ENCODE measurements at places on chromosomes 6 and 20.
A peak's percentile ranks its signal among the peaks of the same experiment; 100 is the strongest.

DNA sequence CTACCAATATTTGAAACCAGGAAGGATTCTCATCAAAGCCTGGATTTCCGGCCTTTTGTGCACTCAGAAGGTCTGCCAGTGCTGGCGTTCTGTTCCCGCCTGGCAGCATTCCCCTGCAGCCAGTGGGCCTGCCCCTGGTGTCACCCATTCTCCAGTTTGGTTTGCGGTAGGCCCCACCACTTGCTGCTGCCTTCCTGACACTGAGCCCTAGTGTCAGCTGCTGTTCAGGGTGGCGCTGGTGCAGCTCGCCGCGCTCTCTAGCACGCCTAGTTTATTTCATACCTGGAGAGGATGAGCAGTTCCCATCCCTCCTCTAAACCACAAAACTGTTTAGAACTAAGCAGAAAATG, 9.5 kb downstream of the NPEPL1 start:
- no peak for DNase-seq

GRCh38 chr6:25640446-25640845, 11.6 kb upstream of the SCGN start:
- no peak for DNase-seq

DNA sequence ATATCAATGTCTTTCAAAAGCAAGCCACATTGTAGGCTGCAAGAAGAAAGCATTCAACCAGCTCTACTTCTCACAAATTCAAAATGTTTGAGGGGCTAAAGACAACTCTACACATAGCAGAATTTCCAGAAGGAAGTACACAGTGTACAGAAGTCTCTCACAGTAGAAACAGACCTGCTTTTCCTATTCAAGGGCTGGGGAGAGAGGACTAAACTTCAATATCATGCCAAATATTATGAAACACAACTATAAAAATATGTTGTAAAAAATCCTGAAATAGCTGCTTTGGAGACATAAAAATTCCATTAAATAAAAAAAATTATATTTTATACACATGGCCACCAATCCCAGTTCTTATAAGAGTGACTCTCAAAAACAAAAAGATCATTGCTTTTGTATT, 70.8 kb upstream of the IPCEF1 start:
- DNase-seq, result no peak

- DNase-seq, result no peak
Observed at GRCh38 chr20:56595746-56596475, 33.2 kb upstream of the TFAP2C start.

DNA sequence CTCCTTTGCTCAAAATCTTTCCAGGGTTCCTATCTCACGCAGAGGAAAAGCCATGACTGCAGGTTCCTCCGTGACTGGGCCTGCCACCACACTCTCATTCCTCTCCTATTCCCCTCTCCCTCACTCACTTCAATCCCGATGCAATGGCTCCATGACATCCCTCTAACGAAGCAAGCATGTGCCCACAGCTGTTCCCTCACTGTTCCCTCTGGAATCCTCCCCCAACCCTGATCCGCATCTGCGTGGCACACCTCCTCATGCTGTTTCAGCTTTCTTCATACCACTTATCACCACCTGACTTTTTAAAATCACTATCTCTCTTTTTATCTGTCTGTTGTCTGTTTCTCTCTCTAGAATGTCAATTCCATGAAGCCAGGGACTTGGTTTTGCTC, 25.5 kb downstream of the ANGPT4 start:
- DNase-seq, result no peak

DNA sequence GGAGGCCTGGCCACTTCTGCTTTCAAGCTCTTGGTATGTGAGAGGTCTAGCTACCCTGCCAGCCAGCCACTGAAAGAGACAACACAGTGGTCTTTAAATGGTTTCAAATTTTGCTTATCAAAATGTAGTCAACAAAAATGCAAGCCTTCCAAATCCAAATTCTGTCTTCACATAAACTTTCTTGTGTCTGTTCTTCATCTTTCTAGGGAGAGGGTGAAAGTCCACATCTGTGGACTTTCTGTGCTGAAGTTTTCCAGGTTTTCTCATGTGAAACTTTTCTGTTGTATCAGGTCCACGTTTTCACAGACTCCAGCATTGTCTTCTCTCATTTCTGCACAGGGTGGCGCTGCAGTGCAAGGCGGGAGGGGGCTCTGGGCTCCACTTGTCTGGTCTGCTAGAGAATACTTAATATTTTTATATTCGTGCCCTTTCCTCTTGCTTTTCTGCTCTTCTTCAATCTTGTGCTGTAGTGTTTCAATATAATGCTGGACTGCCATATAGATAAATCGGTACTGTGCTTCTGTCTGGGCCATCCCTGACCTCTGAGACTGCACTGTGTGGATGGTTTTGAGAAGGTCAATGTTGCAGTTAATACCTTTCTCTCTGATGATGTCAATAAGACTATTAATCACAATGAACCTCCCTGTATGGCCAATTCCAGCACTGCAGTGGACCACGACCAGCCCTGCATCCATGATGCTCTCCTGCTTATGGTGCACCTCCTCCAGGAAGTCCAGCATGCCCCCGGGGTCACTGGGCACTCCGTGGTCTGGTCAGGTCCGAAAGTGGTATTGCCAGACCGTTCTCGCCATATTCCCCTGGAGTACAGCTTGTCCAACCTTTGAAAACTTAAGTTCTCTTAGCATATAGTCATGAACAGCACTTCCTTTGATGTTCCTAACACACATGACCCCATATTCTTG, 161.6 kb upstream of the TNFAIP3 start:
- peak; percentile 71 for DNase-seq

DNA sequence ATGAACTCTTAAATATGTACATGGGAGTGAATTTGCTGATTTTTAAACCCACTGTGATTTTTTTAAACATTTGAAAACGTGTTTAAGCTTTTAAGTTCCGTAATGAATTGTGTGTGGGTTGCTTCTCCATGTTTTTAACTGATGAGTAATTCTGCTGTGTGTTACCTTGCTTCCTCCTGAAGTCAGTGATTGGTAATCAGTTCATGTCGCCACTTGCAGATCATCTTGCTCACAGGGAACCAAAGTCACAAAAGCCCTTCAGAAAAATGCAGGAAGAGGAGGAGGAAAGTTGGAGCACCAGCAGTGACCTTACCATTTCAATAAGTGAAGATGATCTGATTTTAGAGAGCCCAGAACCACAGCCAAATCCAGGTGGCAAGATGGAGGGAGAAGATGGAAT, 36.7 kb downstream of the KIZ start:
- no peak for DNase-seq

GRCh38 chr20:3239867-3240775, 1.1 kb upstream of the SLC4A11 start:
- peak; percentile 45 for DNase-seq

DNA sequence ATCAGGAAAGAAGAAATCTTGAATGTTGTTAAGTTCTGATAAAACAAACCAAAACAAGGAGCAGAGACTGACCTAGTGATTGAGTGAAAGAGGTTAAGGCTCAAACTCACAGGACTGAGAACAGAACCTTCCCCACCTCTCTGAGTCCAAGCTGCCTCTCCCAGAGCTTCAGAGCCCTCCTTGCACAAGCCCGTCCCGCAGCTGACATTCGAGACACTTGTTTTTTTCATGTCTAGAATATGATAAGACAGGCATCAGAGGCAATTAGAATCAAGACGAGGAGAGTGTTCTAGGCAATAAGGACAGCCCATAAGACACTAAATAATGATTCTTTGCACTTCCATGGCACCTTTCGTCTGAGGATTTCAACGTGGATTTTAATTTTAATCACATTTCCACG, 140.6 kb downstream of the PXDC1 start:
- DNase-seq, result no peak

DNA sequence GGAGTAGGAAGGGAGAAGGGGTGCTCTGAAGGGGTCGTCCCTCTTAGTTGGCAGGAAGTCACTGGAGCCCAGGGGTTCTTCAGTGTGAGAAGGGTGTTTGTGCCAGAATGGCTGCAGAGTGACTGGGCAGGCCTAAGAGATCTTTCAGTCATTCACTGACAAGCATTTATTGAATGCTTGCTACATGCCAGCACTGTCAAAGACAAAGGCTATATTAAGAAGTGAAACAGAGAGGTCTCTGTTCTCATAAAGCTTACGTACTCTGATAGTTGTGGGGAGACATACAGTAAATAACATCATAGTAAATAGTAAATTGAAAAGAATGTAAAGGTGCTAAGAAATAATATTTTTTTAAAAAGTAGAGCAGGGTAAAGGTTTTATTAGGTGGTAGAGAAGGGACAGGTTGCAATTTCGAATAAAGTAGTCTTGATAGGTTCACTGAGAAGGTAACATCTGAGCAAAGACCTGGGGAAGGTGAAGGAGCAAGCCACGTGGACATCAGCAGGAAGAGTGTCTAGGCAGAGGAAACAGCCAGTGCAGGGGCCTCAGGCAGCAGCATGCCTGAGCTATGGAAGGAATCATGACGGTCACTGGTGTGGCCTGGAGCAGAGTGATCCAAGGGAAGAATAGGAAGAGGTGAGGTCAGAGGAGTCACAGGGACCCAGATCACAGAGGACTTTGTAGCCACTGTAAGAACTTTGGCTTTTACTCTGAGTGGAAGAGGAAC, 36.3 kb upstream of the RNF8 start:
- no peak for DNase-seq

DNA sequence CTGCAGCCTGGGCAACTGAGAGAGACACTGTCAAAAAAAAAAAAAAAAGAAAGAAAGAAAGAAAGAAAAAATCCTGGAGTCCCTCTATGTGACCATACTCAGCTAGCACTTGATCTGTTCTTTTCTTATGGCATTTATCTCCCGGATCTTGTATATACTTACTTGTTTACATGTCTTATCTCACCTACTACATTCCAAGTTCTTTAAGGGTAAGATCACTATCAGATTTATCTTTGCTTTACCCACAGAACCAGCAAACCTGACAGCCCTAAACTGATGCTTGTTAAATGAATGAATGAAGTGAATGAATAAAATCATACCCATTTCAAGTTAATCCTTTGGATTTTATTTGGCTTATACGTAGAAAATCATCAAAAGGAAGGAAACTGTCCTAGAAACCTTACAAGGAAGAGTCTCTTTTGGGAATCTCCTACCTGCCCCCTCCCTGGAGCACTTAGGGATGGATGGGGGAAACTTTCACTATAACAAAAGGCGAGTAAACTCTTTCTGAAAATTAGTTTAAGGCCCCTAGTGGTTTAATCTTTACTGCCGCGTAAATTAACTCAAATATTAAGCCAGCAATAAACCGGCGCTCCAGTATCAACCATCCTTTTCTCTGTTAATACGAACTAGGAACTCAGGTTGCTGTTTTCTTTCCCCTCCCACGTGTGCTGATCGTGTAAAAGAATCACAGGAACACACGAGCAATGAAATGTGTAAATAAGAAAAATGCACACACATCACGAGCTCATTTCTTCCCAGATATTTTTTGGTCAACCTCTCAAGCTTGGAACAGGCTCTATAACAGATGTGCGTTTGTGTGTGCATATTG, 1.3 kb upstream of the UTRN start:
- peak; percentile 13 for DNase-seq

GRCh38 chr6:169905041-169905807, 153.8 kb downstream of the ERMARD start:
- DNase-seq, result peak; percentile 40

DNA sequence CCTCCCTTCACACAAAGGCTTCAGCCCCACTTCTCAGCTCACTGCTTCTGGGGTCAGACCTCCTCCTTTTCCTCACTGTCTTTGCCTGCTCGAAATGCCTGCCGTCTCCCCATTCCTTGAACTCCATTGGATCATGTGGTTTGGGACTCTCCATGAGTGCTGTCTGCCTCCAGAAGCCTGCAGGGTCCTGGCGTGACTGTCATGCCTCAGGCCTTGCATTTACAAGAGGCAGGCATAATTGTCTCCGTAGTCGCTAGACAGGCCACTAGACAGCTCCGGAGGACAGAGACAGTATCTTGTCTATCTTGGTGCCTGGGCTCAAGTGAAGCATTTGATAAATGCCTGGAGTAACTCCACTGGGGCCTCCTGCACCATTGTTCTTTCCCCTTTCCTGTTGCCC, 15.3 kb downstream of the PNLDC1 start:
- DNase-seq, result no peak

- no peak for DNase-seq
Observed at GRCh38 chr6:146886587-146887446, 288.0 kb downstream of the ADGB start.

DNA sequence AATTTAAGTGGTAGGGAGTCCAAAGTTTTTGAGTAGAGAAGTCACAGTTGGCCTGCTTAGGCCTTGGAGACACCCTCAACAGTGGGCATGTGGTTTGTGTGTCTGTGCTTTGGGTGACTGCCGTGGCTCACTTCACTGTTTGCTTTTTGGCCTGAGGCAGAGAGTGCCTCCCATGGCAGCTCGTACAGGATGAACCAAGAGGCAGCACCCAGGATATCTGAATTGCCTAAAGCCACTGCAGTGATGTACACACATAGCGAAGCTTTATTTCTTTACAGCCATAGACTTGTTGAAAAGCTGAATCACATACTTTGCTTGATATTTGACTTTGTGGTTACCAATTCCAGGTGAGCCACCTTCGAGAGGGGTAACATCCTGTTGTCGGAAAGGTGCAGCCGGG, 21.6 kb downstream of the RREB1 start:
- DNase-seq, result no peak

DNA sequence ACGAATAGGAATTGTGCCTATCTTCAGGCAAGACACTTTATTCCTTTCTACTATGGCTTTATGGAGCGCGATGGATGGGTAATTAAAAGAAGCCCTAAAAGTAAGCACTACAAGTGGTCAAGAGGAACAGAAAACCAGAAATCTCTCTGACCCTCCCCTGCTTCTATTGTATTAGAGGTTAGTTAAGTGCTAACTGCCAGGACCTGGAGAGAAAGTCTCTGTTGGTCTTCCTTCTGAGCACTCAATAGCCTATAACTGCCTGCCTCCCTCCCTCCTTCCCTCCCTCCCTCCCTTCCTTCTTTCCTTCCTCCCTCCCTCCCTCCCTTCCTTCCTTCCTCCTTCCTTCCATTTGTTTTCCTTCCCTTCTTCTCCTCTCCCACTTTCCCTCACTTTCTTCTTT, 133.7 kb downstream of the C6orf58 start:
- DNase-seq, result no peak

GRCh38 chr6:105499931-105500330, 97.0 kb upstream of the PREP start:
- DNase-seq, result no peak

GRCh38 chr20:16580147-16580546, 6.9 kb upstream of the KIF16B start:
- peak; percentile 86 for DNase-seq

GRCh38 chr6:39835821-39836295, 43.7 kb downstream of the DAAM2 start:
- peak; percentile 70 for DNase-seq

DNA sequence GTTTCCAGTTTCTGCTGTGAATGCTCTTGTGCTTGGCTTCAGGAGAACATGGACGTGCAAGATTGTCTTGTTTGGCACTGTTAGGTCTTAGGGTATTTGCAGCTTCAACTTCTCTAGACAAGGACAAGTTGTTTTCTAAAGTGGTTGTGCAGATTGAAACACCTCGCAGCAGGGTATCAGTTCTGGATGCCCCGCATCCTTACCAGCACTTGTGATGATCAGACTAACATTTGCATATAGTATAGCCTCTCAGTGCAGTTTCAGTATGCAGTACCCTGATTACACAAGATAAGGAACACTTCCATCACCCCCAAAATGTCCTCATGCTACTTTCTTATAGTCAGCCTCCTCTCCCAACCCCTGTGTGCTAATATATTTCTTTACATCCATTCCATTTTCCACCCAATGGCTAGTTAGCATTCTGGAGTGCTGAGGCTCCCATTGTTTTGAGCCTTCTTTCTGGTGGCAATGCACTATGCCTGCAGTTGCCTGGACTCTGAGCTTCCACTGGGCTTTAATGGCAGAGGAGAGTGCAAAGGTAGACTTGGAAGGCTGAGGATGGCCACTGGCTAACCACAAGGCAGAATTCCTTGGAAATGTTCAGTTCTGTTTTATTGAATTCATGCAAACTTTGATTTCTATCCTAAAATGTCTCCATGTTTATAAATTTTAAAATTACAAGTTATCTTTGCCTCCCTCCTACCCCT, 35.4 kb downstream of the KIF3B start:
- no peak for DNase-seq

All from AG08395 (cell line).